Ovary (tissue), 10 donors: ENCODE measurements at places on chromosomes 7 and 10. TPM values are rescaled to one million over a fixed set of nuclear protein-coding genes. Genes with fewer than 3 reads are reported as not detected.

DNA sequence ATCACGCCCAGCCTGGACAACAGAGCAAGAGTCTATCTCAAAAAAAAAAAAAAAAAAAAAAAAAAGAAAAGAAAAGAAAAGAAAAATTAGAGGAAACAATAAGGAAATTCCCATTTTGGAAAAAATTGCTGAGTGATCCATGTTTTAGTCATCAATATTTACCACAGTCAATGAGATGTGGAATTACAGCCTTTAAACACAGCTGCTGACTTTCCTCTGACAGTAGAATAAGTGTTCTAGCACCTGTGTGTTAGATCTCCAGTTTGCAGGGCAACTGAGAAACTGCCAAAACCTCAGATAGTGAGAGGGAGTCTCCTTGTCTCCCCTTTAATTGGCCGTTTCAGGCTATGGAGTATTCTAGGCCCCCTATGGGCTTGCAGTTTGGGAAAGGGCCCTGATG, 520.1 kb downstream of the KCNMA1 start:
- no peak for DNase-seq
- H3K4me1 ChIP-seq: no peaks in the 10 kb centered on the region
- H3K27me3 ChIP-seq: no peaks in the 10 kb centered on the region
- H3K27ac ChIP-seq: no peak overlapping the region

Gene CDHR1
- total RNA-seq: 2.2 TPM

DNA sequence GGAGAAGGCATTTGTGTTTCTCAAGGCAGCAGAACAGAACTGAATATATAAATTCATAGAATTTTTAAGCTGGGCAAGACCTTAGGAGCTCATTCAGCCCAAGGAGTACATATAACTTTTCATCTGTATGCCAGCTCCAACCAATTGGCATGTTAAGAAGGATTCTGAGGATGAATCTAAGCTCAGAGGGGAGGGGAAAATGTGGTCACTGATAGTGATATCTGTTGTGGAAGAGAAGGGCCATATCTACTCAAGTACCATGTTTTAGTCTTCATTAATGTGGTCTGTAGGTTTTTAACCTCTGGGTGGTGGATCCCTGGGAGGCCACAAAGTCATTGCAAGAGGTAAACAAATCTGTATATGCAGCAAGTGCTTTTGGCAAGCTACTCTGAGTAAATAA, 6.4 kb downstream of the CALD1 start:
- H3K27ac ChIP-seq: peak overlapping the region; percentile 33
- H3K36me3 ChIP-seq: no peaks in the 10 kb centered on the region
- peaks cover 33% of the 10 kb centered on the region for H3K4me1 ChIP-seq
- H3K4me3 ChIP-seq: no peak overlapping the region

Gene TDRD1
- 0.84 TPM for total RNA-seq

DNA sequence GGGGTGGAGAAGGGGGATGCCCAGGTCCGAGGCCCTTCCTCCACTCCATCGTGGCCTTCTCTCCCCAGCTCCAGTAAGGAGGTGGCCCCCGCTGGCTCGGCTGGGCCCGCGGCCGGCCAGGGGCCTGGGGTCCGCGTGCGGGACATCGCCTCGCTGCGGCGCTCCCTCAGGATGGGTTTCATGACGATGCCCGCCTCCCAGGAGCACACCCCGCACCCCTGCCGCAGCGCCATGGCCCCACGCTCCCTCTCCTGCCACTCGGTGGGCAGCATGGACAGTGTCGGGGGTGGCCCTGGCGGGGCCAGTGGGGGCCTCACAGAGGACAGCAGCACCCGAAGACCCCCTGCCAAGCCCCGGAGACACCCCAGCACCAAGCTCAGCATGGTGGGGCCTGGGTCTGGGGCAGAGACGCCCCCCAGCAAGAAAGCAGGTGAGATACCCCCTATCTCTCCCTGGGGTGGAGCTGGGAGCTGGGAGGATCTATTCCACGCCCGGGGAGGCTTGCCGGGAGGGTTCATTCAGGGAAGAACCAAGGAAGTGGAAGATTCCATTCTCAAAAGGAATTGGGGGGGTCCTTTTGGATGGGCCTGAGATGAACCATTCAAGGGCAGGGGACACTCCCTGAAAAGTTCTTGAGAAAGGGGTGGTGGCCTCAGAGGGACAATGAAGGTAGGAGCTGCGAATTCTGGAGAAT, 3.2 kb downstream of the NYAP1 start:
- no peak overlapping the region for H3K4me3 ChIP-seq
- no peaks in the 10 kb centered on the region for H3K27me3 ChIP-seq
- H3K27ac ChIP-seq: no peak overlapping the region
- H3K4me1 ChIP-seq: peaks cover 6% of the 10 kb centered on the region
